Activated CD4-positive, alpha-beta T cell treated with anti-CD3 and anti-CD28 coated beads for 24 hours (primary cell): ENCODE measurements at places on chromosomes 3 and 15.

GRCh38 chr15:70060214-70060992 lies 37.3 kb downstream of the TLE3 start:
- no peak for DNase-seq

GRCh38 chr3:143366672-143367071 lies 247.1 kb downstream of the CHST2 start:
- no peak for DNase-seq

GRCh38 chr3:76969996-76970615 lies 69.8 kb upstream of the ROBO2 start:
- no peak for DNase-seq

DNA sequence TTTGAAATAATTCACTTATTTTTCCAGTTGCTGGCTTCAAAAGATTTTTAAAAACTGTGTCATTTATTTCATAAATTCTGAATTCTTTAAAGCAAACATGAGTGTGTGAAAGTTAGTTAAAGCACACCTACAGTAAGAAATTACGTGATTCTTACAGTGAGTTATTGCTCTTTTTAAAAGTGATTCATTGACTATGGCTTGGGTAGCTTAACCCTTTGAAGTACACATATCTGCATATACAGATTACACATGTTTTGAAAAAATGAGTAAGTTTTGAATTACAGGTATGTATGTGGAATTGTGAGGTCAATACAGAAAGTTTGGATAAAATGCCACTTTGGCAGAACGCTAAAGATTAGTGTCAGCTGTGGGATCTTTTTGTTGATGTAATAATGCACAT lies 64.5 kb upstream of the MBNL1 start:
- DNase-seq = no peak

DNA sequence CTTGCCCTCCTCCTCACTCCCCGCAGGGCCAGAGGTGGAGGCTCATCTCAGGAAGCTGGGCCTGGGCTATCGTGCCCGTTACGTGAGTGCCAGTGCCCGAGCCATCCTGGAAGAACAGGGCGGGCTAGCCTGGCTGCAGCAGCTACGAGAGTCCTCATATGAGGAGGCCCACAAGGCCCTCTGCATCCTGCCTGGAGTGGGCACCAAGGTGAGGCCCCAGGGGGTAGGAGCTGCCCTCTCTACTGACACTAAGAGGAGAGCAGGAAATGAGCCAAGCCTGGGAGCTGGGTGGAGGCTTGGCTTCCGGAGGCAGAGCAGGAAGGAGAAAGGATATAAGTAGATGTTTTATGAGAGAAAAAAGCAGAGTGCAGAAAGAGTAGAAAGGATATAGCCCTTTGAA lies 4.9 kb downstream of the OGG1 start:
- no peak for DNase-seq

DNA sequence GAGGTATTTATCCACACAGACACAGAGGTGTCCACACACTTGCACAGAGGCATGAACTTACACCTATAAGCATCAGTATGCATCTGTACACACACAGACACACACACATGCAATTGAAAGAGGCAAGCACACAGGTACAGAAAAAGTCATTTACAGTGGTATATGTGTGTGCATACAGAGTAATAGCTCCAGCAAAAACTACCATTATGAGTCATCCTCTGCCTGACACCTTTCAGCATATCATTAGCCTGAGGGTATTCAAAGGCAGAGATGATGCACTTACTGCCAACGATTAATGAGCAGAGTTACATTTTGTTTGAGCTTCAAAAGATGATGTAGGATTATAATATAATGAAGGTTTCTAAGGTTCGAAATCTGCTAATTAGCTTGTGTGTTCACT lies 100.3 kb upstream of the TPRG1 start:
- DNase-seq = no peak

- no peak for DNase-seq
Measured at GRCh38 chr3:171640520-171641412, 169.5 kb downstream of the PLD1 start.

GRCh38 chr3:128555098-128555825 lies 62.3 kb upstream of the GATA2 start:
- DNase-seq = no peak

DNA sequence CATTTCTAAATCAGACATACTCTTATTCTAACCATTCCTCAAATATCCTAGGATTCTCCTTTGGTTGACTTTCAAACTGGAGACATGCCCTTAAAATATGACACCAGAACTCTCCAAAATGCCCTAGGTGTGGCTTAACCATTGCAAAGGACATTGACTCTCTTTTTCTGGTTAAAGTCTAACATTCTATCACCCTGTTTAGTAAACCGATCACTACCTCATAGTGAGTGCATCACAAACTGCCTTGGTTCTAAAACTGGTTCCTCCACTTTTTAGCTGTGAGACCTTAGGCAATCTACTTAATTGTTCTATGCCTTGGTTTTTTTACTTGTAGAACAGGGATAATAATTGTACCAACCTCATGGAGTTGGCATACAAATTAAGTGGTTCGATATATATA lies 224.3 kb downstream of the CDIN1 start:
- no peak for DNase-seq

- no peak for DNase-seq
Measured at GRCh38 chr15:60635507-60636352, 156.8 kb upstream of the ICE2 start.

DNA sequence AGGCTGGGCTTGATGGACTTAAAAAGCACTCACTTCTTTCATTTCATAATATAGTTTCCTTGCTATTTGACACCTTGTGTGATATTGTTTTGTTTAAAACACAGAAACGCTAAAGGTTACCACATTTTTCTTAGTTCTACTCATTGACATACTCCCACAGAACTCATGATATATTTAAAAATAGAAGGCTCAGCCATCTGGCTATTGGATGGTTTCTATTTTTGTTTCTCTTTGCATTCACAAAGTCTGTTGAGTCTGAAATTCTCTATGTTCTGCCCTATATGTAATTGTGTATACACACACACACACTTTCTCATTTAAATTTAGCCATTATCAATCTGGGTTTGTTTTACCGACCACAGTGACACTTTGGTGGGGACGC lies 128.2 kb downstream of the SOX2 start:
- no peak for DNase-seq

DNA sequence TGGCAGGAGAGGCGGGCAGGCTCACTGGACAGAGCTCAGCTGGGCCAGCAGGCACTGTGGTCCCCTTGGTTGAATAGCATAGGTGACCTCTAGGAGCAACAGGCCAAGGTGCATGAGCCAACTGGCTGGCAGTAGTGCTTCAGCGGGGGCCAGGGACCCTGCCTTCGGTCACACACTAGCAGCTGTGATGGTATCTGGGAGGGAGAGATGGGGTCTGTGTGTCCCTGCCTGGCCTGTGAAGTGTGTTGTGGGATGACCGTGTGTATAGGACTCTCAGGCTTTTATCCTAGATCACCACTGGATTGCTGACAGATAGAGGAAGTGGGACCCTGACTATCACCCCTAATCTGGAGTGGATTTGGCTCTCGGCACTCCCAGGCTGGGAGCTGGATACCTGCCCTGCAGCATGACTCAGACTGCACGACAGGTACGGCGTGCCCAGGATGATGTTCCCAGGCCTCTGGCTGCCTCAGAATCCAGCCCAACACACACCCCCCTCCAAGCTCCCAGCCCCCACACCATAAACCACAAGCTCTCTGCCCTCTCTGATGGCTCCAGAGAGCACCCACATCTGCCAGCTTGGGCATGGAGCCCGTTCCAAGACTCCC lies 7.8 kb downstream of the RPS17 start:
- DNase-seq = no peak

DNA sequence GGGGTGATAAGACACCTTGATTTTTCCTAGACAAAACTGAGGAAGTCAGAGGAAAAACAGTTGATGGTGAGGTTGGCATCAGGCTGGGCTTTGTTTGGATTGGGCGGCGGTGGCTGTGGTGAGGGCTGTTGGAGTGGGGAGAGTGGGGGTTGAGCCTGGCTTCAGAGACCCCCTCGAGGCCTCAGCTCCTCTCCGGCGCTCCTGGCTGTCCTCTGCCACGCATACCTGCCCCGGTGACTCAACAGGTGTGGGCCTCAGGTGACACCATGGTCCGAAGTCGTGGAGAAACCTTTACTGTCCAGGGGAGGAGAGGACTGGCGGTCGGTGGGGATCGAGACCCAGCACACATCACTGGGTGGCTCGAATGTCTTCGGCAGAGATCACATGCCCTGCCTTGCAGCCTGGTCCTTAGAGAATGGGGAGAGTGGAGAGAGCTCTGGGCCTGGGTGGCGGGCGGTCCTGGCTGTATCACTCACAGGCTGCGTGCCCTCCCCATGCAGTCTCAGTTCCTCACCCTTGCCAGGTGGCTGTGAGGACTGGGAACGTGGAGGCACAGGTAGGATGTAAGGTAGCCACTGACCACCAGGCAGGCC lies 2.6 kb downstream of the APBA2 start:
- no peak for DNase-seq

- DNase-seq = peak; percentile 77
Measured at GRCh38 chr3:194315088-194315964, 35.8 kb downstream of the CPN2 start.

GRCh38 chr15:57296473-57297162 lies 79.7 kb upstream of the CGNL1 start:
- DNase-seq = no peak
